ENCODE measurements at places on chromosomes 6 and 20.

- DNase-seq, result no peak
These were observed 47.9 kb downstream of the KCNK5 start for GRCh38 chr6:39181333-39181732.

DNA sequence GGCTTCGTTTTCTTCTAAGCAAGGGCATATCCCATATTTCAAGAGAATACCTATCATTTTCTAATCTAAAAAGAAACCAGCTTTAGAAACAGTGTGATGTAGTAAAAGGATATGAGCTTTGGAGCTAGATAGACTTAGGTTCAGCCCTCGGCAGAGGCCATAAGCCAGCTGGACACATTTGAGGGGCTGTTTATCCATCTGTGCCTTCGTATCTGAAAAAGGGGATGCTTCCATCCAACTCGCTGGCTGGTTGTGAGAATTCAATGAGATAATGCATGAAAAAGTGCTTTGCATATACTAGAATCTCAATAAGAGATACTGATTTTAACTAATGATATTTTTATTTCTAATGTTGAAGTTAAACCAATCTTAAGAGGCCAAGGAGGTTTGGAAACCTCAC is 58.0 kb downstream of the PRL start:
- no peak for DNase-seq

GRCh38 chr20:3728354-3728753 is 4.1 kb upstream of the HSPA12B start:
- DNase-seq, result no peak

- no peak for DNase-seq
These were observed 20.6 kb upstream of the CST3 start for GRCh38 chr20:23658336-23658735.

DNA sequence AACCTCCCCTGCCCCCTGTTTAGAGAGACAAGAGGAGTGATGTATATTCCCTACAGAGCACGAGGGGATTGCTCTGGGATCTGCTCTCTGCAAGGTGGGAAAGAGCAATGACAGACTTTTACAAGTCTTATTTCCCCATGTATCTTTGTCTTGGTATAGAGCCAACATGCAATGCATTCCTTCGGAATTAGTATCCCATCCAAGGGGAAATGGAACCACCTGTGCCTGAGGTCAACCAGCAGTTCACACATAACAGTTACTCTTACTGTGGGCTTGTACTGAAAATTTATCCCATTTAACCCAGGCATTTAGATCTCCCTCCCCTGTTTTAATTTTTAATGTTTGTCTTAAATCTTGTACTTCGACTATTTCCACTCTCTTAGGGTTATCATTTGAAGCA is 250.4 kb downstream of the C6orf118 start:
- no peak for DNase-seq

GRCh38 chr6:95145457-95145856 is 431.9 kb upstream of the MANEA start:
- no peak for DNase-seq

DNA sequence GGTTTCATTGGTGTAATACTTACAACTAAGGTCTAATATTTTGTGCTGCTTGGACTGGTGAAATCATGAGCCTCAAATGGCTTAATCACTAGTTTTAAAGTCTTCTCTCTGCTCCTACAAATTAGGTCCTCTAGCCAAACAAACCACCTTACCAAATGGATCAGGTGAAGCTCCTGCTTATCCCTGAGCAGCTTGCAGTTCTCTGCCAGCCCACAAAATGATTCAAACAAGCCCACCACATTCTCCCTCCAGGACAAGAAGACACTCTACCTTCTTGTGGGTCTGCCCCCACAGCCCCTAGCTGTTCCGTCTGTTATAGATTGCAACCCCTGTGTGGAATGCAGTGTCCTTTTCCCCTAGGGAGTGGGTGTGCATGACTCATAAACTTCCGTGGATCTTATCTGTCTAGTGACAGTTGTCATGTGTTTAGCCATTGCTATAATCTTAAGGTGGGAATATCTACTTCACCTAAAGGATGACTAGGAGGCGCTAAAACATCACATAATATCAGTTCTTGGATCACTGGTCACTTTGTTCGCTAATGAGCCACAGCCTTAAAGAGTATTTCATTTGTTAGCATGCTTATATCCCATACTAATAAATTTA is 940.5 kb upstream of the MANEA start:
- DNase-seq, result no peak
